ENCODE measurements at places on chromosomes 7 and 10.

DNA sequence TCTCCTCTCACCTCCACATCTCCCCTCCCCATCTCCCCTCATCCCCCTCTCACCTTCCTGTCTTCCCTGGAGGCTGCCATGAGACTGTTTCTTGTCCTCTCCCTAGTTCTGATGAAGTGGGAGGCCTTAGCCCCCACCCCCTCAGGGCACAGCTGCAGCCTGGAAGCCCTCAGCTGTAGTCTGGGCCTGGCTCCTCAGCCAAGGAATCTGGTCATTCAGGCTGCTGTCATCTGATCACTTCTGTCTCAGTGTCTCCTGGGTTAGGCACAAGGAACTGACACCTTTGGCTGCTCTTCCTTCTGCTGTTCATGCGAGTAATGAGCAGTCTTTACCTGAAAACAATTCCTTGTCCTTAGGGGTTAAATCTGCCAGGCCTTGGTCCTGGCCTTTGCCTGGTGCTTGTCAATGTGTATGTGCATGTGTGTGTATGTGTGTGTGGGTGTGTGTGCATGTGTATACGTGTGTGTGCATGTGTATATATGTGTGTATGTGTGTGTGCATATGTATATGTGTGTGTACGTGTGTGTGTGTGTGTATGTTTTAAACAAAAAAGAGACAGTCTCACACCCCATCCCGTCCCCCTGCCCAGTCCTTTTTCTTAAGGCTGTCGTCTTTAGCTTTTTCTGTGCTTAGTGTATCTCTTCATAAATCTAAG is 153.5 kb upstream of the TMEM72 start:
- DNase-seq: no peak

GRCh38 chr7:140375892-140376730 is 22.2 kb downstream of the SLC37A3 start:
- DNase-seq: no peak

GRCh38 chr7:44636041-44636584 is 29.7 kb downstream of the OGDH start:
- no peak for DNase-seq

DNA sequence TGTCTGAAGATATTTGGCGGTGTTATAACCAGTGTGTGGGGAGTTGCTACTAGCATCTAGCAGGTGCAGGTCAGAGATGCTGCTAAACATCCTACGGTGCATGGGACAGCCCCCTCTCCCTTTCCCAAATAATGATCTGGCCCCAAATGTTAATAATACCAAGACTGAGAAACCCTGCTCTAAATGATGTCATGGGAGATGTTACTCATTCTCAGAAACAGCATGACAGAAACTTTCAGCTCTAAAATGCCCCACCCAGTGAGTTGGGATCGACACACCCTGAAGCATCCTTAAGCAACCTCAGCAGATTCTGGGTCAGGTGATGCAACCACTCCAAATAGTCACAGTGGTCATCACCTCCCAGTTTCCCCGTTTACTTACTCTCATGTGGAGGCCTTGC is 108.8 kb upstream of the MPP7 start:
- no peak for DNase-seq

DNA sequence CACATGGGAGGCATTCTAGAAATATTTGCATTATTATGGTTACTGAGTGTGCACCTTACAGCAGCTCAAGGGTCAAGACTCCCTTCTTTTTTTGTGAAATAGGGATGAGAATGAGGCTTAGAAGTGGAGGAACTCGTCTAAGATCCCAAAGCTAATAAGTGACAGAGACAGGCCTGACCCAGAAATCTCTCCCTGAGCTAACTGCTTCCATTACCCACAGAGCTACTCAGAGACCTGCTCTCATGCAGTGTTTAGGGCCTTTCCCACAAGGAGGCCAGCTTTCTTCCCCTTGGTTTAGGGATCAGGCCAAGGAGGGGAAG is 301.7 kb downstream of the RPS24 start:
- no peak for DNase-seq

DNA sequence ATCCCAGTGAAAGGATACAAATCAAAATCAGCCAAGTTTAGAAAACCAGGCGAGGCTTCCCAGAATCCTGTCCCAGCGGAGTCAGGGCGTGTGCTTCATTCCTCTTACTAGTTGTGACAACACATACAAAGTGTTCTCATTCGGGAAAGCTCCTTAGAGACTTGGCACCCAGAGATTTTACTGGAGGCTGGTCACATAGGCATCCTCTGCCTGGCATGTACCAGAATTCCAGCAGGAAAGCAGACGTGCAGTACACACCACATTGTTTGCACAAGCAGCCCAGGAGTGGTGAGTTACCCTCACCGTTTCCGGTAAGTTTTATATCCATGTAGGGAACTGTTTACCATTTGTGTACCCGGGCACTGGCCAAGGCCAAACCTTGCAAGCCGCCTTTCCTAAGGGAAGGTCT is 34.9 kb downstream of the MMRN2 start:
- no peak for DNase-seq

- no peak for DNase-seq
Observed at GRCh38 chr7:139182363-139182762, 48.7 kb upstream of the UBN2 start.

DNA sequence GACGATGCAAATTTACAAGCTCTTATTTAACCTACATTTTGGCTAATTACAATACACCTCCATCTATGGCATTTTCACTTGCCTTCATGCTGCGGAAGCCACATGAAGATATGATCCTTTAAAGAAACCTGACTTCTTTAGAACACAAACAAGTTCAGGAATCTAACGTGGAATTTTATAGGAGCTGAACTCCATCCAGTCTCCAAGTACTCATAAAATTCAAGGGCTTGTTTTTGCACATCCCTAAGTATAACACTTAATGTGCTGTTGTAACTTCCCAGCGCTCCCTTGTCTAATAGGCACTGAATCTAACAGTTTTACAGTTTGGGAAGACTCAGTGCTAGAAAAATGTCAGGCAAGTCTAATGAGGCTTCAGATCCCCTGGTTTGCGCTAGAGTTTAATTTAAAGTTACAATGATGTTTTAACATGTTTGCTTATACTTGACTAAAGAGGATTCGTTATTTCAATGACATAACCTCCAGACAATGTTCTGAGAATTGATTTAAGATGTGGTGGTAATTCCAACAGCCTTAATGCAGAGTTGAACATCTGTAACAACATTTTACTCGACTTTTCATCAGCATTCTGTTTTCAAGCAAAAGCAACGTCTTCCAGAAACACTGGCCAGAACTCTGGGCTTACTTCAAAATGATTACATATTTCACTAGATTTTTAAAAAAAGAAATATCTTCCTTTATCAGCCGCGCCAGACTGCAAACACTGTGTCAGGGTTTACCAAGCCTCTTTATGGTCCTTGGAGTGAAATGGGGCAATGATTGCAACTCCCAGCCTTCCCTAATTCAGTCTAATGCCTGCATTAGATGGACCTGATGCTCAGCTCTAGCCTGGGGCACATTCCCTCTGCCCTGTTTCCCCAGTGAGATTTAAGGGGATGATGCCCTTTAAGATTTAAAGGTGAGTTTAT is 664.3 kb downstream of the KCNMA1 start:
- no peak for DNase-seq

DNA sequence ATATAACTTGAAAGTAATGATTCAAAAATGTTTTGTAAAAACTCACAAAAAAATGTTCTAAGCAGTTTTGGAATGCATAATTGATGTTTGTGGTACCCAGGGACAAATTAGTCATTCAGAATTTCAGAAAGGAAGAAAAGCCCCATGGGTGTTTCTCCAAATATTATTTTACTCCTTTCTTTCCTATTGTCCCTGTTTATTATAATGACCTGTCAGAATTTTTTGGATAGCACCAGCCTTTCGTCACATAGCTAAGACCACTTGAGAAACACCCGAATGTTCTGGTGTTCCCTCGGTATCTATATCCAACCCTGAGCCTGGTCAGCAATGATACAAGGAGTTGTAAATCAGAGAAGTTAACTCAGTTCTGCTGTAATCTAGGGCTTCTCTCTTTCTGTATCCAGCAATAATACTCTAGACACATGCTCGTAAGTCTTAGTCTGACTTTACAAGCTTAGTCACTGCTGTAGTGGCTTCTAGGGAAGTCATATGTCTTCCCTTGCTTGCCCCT is 64.8 kb upstream of the MEOX2 start:
- no peak for DNase-seq

GRCh38 chr10:1754506-1755153 is 17.3 kb upstream of the ADARB2 start:
- DNase-seq: no peak
